Activated CD8-positive, alpha-beta T cell treated with anti-CD3 and anti-CD28 coated beads, Interleukin-2, amount 10 ng/mL, durations not matched to agents 7 days and 5 days (primary cell): ENCODE measurements at places on chromosomes 2 and 18. TPM values are rescaled to one million over a fixed set of nuclear protein-coding genes. Genes with fewer than 3 reads are reported as not detected.

Gene ACVR2A
- total RNA-seq: 1.4 TPM

Gene EFR3B
- 0.05 TPM for total RNA-seq

Gene CRACDL
- total RNA-seq: 0.97 TPM

Gene B4GALT6
- total RNA-seq: 1.3 TPM

Gene M1AP
- not detected for total RNA-seq

Gene C2orf66
- 0.13 TPM for total RNA-seq

Gene LYG2
- not detected for total RNA-seq

Gene ALMS1
- 21.3 TPM for total RNA-seq

Gene ZBTB7C
- total RNA-seq: not detected

Gene SLC23A3
- 2.2 TPM for total RNA-seq

Gene DNAJC5G
- not detected for total RNA-seq

Gene MC5R
- total RNA-seq: not detected

Gene RNF125
- total RNA-seq: 26.5 TPM

Gene HRH4
- total RNA-seq: not detected

Gene CNTNAP5
- not detected for total RNA-seq

Gene DUSP28
- 6.8 TPM for total RNA-seq

Gene IL1F10
- not detected for total RNA-seq

Gene CAPN14
- total RNA-seq: not detected

Gene TMEM17
- not detected for total RNA-seq

Gene COL4A3
- total RNA-seq: not detected

Gene SMAD2
- 136 TPM for total RNA-seq

Gene PROC
- total RNA-seq: not detected

Gene KCNJ3
- not detected for total RNA-seq

Gene GPR55
- 12.3 TPM for total RNA-seq

Gene PLA2R1
- not detected for total RNA-seq

Gene BCS1L
- total RNA-seq: 50.1 TPM

Gene BCL2
- total RNA-seq: 140 TPM

Gene MYO7B
- total RNA-seq: 1.2 TPM

Gene CCDC85A
- not detected for total RNA-seq

Gene HOXD8
- total RNA-seq: not detected

Gene UGT1A4
- total RNA-seq: not detected

Gene EVA1A
- total RNA-seq: not detected

Gene NFU1
- total RNA-seq: 27.8 TPM
